ENCODE measurements at places on chromosomes 7 and 10.

GRCh38 chr7:94127026-94127425, 122.9 kb upstream of the BET1 start:
- no peak for DNase-seq

GRCh38 chr10:99560277-99561126, 27.8 kb downstream of the NKX2-3 start:
- DNase-seq, result peak; percentile 18

GRCh38 chr7:9488555-9488954, 1055.1 kb downstream of the NXPH1 start:
- DNase-seq, result no peak

DNA sequence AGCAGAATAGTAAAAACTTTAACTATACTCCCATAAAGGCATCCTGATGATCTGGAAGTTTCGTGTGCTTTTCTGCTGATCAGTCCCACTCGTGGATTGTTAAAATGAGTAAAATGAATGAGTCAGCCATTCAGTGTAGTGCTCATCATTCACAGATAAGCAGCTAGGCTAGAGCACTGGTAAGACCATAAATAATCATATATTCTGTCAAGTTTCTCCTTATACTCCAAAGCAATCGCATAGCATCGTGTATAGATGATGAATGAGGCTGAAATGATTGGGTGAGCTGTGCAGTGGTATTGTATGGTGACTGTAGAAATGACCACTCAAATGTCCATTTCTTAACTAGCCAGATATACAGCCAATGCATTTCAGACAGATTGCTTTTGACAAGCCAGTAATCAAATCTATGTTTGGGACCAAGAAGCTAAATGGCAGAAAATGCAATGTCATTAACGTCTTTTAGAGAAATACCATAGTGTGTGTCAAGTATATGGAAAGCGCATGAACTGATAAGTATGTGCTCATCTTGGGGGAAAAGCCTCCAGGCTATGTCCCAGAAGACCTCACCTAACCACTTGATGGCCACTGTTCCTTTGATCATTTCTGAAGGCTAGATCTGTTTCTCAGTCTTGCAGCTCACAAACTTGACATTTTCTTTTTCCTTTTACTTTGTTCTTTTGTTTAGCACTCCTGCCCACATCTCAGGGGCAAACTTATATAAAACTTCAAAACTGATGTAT, 227.2 kb upstream of the FAM3C start:
- DNase-seq, result no peak

DNA sequence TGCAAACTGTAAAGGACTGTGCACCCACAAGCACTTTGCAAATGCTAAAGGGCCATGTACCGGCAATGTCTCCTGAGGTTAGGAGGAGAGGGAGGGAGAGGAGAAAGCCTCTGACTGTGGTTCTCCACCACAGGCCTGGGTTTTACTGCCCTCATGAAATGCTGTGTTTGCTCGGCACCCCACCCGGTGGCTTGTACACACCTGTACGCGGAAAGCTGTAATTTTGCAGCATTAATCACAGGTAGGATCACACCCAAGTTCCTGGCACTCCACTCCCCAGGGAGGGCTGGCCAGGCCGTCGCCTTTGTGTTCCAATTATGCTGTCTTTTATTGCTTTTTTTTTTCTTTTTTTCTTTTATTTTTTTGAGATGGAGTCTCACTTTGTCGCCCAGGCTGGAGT, 78.5 kb upstream of the MYL10 start:
- no peak for DNase-seq

GRCh38 chr7:2969398-2970306, 74.0 kb downstream of the CARD11 start:
- no peak for DNase-seq

DNA sequence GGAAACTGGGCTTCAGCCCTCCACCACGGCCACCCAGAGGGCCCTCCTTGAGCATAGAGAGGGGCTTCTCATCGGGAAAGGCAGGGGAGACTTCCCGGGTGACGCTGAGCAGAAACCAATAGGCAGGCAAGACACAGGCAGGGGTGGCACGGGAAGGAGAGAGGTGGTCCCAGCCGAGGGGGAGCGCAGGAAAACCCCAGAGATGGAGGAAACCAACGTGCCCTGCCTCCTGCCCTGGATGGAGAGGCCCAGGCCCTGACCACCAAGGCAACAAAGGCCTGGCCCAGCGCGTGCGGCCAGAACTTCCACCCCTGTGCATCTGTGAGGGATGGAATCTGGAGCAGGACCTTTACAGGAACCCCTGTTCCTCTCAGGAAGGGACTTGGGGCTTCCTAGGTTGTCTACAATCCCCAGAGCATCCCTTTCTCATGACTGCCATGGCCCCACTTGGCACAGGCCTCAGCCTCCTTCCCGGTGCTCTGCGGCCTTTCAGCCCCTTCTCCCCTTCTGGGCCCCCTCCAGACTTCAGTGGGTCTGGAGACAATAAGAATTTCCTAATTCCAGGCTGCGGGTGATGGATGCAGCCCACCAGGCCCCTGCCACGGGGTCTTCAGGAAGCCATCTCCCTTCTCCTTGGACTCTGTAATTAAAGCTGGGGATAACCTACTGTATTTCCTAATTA, 137.0 kb upstream of the RET start:
- DNase-seq, result no peak

- DNase-seq, result no peak
Observed at GRCh38 chr7:43792471-43793150, 34.1 kb downstream of the BLVRA start.

DNA sequence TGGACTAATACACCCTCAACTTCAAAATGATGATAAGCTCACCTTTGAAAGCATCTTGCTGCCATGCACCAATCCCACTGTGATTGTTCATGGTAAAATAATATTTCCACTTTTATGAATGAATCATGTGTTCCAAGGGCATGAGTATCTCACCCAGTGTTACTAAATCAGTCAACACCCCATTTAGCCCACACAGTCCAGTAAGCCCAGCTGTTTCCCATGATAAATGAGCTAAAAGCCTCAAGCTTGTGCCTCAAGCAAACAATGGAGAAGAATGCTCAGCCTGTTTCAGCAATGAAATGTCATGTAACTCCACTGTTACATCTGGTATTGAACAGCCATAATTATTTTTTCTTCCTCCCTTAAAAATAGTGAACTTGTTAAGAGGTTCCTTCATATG, 442.5 kb downstream of the XPNPEP1 start:
- DNase-seq, result no peak

DNA sequence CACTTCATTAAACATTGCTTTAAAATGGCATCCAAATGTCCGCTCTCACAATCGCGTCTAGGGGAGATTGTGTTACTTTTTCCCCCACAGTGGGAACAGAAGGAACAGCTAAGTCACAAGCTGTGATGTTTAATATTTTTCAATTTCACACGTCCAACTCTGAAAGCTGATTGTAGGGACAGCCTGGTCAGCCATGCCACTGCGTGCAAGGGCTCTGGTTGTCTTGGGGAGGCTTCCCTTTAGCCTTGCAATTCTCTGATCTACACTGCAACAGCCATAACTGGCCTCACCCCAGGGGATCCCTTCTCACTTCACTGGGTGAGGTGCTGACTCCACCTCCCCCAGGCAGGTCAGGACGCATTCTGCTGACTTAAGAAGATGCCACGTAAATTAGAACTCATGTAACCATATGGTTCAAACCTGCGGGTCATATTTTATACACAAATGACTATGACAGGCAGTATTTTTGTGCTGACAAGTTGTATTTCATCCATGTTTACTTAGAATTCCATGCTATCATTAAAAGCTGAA, 425.2 kb upstream of the NFE2L3 start:
- DNase-seq, result no peak

- DNase-seq, result no peak
Observed at GRCh38 chr10:14566498-14566897, 208.2 kb downstream of the FAM107B start.

GRCh38 chr10:76350583-76350982, 919.2 kb downstream of the LRMDA start:
- DNase-seq, result no peak

DNA sequence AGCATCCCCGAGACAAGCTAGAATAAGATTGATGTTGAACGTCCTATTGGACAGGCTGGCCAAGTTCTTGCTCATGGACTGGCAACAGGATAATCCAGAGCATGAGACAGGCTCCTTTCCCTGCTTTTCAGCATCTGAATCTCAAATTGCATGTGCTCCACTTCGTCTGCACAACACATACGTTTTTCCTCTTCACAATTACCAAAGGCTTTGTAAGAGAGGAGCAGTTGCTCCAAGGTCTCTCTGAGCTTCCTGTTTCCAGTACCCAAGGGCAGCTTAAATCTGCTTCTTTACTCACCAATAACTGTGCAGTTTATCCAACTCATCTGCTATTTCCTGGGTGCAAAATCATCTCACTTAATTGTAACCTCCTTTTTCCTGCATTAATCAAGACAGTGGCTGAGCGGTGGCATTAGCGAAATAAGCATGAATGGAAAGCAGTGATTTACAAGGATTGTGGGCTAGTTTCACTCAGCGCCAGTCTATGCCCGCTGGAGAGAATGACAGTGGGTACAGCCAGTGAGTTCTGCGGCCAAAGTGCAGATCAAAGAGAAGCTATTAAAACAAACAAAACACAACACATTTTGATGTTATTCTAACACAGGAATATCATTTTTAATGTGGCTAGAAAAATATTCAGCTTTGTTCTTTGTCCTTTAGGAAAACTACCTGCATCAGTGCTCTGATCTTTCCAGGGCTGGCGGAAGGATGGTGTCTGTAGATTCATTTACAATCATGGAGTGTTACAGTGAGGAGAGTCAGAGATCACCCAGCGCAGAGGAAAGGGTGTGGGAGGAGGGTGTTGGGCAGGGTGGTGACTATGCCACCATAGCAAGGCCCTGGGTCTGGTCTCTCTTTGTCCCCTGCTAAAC, 79.8 kb downstream of the CHN2 start:
- peak; percentile 24 for DNase-seq

DNA sequence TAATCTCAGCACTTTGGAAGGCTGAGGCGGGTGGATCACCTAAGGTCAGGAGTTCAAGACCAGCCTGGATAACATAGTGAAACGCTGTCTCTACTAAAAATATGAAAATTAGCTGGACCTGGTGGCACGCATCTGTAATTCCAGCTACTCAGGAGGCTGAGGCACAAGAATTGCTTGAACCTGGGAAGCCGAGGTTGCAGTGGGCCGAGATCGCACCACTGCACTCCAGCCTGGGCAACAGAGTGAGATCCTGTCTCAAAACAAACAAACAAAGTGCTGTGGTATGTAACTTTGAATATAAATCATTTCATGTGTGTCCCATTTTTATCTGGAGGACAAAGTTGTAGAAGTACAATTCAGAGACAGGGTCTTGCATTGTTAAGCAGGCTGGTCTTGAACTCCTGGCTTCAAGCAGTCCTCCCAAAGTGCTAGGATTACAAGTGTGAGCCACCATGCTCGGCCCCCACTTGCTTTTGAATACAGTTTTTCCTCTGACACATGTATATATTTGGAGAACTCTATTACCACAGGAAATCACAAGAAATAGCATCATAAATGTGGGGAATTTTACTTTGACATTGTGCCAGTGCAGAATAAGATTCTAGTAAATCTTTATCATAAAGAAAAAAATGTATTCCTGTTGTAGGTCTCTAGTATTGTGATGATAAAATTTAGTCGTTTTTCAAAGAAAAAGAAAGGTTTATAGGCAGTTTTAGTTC, 32.6 kb downstream of the PTPN12 start:
- DNase-seq, result no peak

GRCh38 chr10:69553328-69553727, 19.9 kb downstream of the NEUROG3 start:
- DNase-seq, result no peak

DNA sequence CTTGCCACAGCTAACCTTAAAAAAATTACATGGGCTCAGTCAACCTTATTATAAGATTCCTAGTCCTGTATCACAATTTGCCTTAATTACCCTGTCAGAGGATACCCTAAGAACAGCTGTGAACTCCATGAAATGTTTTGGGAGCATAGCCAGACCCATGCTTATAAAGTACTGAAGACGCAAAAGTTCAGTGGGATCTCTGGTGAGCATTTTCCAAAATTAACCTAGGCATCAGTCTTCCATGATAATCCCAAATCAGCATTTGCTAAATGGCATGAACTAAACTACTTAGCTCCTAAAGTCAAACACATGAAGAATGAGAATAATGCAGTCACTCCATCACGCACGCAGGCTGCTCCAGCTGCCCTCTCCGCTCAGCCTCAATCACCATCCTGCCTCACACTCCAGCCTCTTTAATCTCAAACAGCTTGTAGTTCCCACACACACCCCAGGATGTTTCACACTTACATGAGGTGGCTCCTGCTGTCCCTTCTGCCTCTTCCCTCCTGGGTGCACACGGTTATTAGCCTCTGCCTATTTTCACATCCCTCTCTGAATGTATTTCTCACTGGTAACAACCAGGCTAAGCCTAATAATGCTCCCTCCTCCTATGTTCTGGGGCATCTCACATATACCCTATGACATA, 15.3 kb downstream of the IGF2BP3 start:
- DNase-seq, result no peak

DNA sequence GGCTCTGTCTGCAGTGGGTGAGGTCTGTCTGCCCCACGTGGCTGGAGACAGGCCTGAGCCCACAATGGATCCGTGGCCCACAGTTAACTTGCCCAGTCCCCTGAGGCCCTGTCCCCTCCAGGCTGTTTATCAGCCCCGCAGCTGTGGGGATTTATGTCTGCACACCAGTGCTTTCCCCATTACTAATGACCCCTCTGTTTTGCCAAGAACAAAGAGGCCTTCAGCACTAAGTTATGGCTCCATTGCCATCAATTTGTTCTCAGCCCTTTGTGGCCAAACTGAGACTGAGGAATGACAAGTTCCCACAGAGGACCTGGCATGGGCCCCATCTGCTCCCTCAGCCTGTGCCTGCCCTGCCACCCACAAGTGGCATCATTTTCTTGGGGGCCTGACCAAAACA, 138.2 kb downstream of the C10orf105 start:
- no peak for DNase-seq
